ENCODE measurements at places on chromosomes 3 and 15. TPM values are rescaled to one million over a fixed set of nuclear protein-coding genes. Genes with fewer than 3 reads are reported as not detected.

GRCh38 chr15:39598958-39599845 is 18.3 kb downstream of the THBS1 start:
- no peaks in the 10 kb centered on the region for H3K36me3 ChIP-seq
- no peaks in the 10 kb centered on the region for H3K4me1 ChIP-seq
- H3K27ac ChIP-seq, result no peak overlapping the region
- DNase-seq, result no peak
- no peaks in the 10 kb centered on the region for H3K27me3 ChIP-seq

- H3K4me3 ChIP-seq, result peak overlapping the region; percentile 84
- peak; percentile 13 for DNase-seq
- peaks cover 26% of the 10 kb centered on the region for H3K4me1 ChIP-seq
- no peaks in the 10 kb centered on the region for H3K27me3 ChIP-seq
Observed at GRCh38 chr3:126985132-126985985, 2.4 kb downstream of the PLXNA1 start.

Gene MASP1
- total RNA-seq, result 91.8 TPM

- H3K27me3 ChIP-seq, result no peaks in the 10 kb centered on the region
- H3K4me3 ChIP-seq, result peak overlapping the region; percentile 12
- H3K27ac ChIP-seq, result peak overlapping the region; percentile 70
- no peak for DNase-seq
- H3K36me3 ChIP-seq, result no peaks in the 10 kb centered on the region
Observed at GRCh38 chr15:85407421-85408269, 27.2 kb downstream of the AKAP13 start.

GRCh38 chr15:45231132-45231531 is 20.9 kb upstream of the SLC28A2 start:
- H3K4me1 ChIP-seq, result no peaks in the 10 kb centered on the region
- no peaks in the 10 kb centered on the region for H3K36me3 ChIP-seq
- H3K27ac ChIP-seq, result no peak overlapping the region
- no peaks in the 10 kb centered on the region for H3K27me3 ChIP-seq
- no peak for DNase-seq

DNA sequence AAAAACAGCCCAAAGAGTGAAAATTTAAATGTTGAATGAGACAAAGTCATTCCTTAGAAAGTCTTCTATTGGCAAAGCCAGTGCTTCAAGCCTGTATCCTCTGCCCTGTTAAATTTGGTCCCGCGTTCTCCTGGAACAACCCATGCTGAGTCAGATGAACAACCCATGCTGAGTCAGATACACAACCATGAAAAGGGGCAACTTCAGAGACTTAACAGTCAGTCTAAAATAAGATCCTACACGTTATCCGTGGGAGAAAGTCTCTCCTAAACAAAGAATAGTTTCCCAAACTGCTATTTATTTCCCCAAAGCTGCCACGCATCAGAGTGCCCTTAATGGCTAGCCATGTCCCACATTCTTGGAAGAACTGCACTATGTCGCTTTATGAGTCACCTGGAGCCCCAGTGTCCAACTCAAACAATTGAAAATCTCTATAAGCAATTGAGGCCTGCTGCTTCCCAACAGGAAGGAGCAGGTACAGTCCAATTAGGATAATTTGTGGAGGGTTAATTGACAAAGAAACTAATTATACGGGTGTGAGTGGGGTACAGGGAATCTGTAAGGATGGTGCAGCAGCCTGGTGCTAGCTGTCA is 66.1 kb downstream of the WHAMM start:
- no peaks in the 10 kb centered on the region for H3K36me3 ChIP-seq
- H3K4me3 ChIP-seq, result no peak overlapping the region
- H3K27me3 ChIP-seq, result no peaks in the 10 kb centered on the region
- H3K4me1 ChIP-seq, result peaks cover 4% of the 10 kb centered on the region
- no peak overlapping the region for H3K27ac ChIP-seq
- DNase-seq, result no peak
